ENCODE measurements at places on chromosomes 2 and 18.

GRCh38 chr2:118349365-118349764 is 261.1 kb downstream of the INSIG2 start:
- DNase-seq: no peak

DNA sequence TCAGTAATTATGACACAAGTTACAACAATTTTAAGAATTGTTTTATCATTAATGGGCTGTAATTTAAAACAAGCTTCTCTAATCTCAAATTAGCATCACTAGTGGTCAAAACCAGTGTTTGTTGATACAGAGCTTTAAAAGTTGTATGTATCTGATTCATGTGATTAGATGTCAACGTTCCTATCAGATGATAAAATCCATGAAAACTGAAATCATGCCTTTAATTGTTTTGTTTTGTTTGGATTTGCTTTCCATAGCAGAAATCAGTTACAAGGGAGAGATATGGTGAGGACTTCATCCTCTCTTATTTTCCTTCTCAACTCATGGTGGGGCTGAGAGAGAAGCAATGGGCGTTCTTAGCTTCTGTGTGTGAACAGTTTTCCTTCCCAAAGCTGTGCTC is 469.6 kb downstream of the PID1 start:
- no peak for DNase-seq

DNA sequence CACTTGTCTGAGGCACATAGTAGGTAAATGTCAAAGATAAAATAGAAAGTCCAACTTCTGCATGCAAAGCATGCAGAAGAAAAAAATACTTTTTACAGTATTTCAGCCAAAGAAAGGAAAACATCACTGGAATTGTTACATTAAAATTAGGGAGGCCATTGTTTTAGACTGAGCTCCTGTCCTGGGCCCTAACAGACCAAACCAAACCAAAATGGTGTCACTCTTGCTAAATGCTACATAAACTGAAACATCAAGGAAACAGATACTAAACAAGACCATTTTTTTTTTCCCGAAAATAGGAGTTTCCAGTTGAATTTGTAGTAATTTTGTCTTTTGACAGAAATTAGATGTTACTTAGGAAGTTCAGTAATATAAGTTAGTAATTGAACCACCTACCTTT is 508.8 kb downstream of the DSC3 start:
- DNase-seq: no peak

DNA sequence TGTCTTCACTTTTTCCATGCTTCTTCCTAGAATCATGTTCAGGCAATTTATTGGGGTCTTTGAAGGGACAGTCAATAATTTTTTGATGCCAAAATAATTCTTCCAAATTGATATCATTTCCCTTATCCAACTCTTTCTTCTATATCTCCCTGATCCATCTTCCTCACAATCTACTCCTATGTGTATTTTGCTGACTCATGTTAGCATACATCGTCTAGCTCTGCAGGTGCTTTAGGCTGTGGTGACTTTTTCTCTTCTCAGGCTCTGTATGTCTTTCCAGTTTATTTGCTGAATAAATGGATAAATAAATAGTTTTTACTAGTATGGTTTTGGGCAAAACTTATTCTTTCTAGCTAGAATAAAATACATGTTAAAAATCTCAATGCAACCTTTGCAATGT is 1650.9 kb upstream of the TMEFF2 start:
- DNase-seq: no peak

GRCh38 chr2:37585295-37585908 is 86.0 kb downstream of the CDC42EP3 start:
- DNase-seq: no peak

GRCh38 chr2:238488347-238488826 is 61.7 kb downstream of the ASB1 start:
- DNase-seq: no peak

DNA sequence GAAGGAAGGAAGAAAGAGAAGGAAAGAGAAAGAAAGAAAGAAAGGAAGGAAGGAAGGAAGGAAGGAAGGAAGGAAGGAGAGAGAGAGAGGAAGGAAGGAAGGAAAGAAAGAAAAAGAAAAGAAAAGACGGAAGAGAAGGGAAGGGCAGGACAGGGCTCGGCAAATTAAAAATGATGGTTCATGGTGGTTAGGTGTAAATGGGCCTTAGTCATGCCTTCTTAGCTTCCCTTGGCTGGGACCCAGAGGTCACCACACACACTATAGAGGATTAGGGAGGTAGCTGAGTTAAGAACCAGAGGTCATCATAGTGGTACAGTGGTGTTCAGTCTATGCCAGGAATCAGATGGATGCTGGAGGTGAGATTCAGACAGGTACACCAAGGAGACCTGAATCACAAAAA is 9.3 kb upstream of the ATL2 start:
- DNase-seq: no peak

GRCh38 chr2:182890773-182891378 is 24.4 kb upstream of the FRZB start:
- no peak for DNase-seq

DNA sequence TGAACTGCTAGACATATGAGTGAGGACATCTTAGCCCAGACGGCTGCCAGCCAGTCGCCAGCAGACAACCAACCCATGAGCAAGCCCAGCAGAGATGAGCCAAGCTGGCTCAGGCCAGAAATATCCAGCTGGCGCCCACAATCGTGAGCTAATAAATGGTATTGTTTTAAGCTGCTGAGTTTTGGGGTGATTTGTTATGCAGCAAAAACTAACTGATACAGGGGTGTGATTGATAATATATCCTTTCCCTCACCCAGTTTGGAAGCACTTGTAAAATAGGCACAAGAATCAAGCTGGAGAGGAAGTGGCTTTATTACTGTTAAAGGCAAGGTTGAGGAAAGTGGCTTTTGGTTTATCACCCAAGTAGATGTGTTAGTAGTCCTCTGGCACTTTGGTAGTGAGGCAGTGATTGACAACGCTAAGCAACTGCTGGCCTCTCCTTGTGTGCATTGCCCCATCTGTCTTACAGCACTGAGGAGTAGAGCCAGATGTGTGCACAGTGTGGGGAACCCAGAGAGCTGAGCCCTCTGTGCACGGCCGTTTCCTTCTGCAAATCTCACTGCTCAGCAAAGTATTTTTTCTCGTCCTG is 110.1 kb downstream of the MYO1B start:
- DNase-seq: no peak

- DNase-seq: peak; percentile 60
These were observed 412 bp upstream of the NCK2 start for GRCh38 chr2:105744091-105744908.

DNA sequence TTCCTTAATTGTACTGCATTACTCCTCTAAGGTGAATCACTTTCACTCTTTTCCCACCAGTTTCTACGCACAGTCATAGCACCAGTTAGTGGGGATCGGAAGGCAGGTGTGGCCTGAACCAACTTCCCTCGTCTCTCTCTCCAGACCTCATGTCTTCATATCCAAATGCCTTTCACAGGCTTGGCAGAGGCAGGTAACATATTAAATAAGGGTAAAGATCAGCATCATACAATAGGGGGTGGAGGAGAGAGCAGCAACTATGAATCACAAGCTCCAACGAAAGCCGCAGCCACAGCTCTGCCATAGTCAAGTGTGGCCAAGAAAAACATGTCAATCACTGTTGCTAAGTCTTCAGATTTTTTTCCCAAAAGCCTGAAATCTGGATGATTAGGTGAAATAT is 40.3 kb downstream of the AP1S3 start:
- no peak for DNase-seq

DNA sequence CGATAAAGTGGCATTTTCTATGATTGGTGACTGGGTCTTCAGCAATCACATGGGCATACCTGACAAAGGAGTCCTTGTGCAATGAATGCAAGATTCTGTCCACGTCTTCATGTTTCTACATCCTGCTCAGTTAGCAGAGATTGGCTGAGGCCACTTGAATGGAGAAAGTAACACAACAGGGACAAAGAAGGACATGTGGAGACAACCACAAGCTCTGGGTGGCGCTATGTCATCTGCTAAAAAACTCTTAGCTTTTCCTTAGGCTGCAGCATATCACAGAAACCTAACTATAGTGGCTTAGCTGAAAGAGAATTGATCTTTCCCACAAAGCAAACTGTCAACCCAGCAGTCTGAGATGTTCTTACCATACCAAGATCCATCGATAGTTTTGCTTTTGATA is 1109.7 kb downstream of the SOCS6 start:
- no peak for DNase-seq

- DNase-seq: no peak
These were observed 268.9 kb downstream of the PLCL1 start for GRCh38 chr2:198073253-198073652.

DNA sequence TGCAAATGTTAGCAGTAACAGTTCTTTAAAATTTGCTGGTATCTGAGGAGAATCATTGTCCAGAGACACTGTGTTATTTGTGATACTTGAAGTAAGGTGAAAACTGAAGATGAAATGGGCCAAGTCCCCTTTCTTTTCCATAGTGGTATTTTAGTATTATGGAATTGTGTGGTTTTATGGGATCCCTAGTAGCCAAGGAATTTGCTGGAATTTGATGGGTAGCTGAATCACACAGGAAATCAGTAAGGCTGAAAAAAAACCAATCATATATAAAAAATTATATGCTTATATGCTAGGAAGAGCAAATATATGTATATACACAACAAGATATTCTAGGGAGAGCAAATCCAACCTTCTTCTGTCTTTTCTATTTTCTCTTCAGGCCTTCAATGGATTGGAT is 54.2 kb upstream of the TACR1 start:
- no peak for DNase-seq

- DNase-seq: no peak
These were observed 192.8 kb upstream of the APCDD1 start for GRCh38 chr18:10261344-10262276.

GRCh38 chr2:100781009-100781325 is 39.0 kb upstream of the NPAS2 start:
- no peak for DNase-seq

DNA sequence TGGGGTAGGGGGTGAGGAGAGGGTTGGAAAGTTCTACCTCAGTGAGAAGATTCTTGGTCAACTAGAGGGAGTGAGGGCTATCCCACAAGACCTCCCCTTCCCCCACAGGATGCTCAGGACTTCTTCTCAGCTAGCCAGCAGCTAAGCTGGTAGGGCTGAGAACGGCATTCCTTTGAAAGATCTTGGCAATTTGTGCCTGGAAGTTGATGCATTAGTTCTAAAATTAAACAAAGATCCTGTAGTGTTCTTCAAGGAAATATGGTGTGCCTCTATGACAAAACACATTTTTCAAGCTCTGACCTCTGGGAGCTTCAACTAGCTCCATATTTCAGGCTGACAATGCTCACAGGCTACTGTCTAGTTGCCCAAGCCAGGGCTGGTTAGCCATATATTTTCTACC is 2.3 kb downstream of the LYPD1 start:
- DNase-seq: no peak

DNA sequence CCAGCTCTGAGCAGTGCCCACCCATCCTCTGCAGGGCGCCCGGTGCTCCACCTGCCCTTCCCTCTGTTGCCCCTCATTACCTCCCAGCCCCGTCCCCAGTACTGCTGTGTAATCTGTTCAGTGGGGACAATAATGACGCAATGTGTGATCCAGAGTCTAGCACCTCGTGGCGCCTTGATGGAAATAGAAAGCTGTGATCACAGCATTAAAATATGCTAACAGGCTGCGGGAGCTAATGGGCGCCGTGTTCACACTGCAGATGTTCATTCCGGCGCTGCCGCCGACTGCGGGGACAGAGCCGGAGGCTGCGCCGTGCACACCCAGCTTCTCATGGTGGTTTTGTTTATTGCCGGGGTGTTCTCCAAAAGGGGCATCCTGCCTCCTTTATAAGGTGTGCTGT is 235.2 kb downstream of the LDLRAD4 start:
- no peak for DNase-seq

- no peak for DNase-seq
These were observed 137.3 kb downstream of the ZNF804A start for GRCh38 chr2:184735611-184736010.

DNA sequence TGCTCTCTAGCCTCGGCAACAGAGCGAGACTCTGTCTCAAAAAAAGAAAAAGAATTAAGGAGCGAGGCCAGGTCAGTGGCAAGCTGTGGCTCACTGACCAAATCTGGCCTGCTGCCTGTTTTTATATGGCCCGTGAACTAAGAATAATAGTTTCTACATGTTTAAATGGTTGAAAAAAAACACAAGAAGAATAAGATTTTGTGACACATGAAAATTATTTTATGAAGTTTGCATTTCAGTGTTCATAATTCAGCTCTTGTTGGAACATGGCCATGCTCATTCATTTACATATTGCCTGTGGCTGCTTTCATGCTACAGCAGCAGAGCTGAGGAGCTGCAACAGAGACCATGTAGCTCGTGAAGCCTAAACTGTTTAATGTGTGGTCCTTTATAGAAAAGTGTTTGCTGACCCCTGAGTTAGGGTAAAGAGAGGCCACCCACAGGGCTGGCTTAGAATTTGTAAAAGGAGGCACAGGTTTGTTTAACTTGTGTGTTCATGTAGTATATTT is 59.5 kb downstream of the MFSD6 start:
- no peak for DNase-seq

DNA sequence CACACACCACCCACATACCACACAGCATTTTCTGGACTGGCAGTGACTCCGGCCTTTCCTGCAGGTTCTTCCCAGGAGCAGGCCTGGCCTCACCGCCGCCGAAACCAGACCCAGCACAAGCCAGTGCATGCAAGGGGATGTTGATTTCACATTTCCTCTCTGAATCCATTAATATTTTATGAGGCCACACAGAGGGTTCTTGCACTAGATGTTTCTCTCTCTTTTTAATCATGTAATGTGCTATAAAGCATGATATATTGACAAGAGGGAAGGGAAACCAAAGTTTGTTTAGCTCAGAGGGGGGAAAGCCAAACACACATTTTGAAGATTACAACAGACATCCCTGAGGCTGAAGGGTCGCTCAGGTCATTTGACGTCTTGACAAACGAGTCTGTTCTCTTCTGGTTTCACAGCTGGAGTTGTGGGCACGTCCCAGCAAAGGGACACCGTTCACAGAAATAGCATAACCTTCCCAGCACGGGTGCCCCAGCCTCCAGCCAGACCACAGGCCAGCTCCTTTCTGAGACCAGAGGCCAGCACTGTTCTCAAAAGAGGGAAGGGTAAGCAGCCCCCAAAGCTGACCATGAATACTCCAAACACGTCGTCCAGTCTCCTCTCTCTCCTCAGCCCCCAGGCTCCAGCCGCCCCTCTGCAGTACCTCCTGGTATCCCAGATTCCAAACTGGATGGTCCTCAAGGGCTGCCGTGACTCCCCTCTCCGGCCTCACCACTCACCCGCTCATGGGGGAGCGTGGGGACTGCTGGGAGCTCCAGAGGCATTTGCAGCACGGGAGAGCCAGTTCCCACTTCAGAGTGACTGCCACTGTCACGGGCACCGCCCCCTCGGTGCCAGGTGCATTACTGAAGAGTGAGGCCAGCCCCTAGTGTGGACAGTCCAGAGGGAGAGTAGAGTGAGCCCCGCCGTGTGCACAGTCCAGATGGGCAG is 340.3 kb upstream of the SALL3 start:
- no peak for DNase-seq

Measured in T-helper 2 cell treated with Interferon-gamma antibody and Interleukin-4, amounts not matched to agents 5 μg/mL and 100 μg/mL, for 36 hours (primary cell).